ENCODE measurements at places on chromosomes 2 and 18.

GRCh38 chr2:7819850-7820249 is 862.0 kb upstream of the ID2 start:
- no peak for DNase-seq

- DNase-seq: no peak
These were observed 4.1 kb upstream of the ITPRIPL1 start for GRCh38 chr2:96320728-96321622.

GRCh38 chr2:1824202-1824905 is 80.0 kb upstream of the PXDN start:
- no peak for DNase-seq

DNA sequence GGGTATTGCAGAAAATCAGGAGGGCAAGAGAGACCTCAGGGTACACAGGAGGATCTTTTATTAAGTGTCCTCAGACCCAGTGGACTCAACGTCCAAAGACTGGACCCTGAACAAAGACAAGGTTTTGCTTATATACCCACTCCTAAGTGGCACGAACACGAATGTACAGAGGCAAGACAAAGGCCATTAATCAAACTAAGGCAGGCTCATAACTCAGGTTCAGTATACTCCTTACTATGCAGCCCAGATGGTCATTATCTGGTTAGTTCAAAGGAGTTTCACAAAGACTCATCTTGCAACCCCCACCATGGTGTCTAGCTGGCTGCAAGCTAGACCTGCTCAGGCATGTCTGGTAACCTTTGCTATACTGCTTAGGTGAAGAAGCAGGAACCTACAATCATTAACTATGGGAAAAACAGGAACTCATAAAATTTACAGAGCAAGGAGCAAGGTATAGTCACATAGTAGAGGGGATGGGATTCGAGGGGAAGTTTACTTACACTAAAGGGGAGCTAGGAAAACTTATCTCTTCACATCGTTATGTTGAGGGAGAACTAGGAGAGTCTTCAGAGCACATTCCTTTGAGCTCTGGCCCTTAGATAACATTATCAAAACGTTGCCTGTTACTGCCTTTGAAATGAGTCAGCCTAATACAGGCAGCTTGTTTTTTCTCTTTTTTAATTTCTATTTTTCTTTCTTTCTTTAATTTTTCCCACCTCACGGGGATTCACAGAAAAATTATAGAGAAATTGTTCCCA is 33.9 kb downstream of the SLC4A3 start:
- DNase-seq: no peak

GRCh38 chr2:241216211-241216761 is 27.8 kb downstream of the ANO7 start:
- DNase-seq: no peak

DNA sequence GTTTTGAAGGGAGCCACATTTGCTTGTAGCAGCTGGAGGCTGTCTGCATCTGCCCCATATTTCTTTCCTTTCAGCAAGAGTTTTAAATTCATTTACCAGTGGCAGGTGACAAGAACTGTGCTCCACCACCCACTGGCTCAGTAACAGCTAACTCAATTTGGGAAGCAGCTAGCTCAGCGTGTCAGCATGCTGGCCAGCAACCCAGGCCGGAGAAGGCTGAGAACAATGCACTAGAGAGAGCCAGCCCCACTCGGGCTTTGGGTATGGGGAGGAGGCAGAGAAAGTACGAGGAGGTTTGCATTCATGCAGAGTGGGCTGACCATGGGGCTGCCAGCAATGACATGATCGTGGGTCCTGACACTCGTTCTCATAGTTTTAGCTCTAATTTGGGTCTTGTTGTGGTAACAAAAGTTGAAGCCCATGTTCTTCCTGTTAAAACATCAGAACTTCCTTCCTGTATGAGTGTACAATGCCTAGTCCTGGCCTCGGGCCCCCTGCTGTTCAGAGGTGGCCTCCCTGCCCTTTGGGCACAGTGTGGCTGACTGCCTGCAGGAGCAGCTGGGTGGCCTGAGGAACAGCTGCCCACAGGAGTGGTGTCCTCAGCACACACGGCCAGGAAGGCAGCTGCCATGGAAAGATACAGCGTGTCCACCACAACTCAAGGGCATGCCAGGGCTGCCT is 23.0 kb downstream of the CDC42EP3 start:
- DNase-seq: peak; percentile 45

GRCh38 chr2:189379731-189380261 is 61.5 kb upstream of the WDR75 start:
- DNase-seq: no peak
